ENCODE measurements at places on chromosomes 11 and 22.

DNA sequence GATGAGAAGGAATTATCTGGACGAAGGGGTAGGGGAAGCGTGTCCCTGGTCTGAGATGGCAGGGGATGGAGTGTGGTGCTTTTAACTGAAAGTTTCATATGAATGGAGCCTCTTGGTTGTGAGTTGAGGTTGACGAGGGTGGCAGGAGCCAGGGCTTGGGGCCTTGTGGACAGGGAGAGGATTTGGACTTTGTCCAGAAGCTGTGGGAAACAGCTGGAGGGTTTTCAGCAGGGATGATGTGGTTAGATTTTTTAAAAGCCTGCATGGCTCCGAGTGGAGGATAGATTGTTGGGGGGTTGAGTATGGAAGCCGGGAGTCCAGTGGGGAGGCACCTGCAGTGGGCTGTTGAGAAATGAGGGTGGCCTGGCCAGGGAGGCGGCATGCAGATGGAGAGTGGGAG is 24.8 kb downstream of the MYO7A start:
- DNase-seq, result no peak

DNA sequence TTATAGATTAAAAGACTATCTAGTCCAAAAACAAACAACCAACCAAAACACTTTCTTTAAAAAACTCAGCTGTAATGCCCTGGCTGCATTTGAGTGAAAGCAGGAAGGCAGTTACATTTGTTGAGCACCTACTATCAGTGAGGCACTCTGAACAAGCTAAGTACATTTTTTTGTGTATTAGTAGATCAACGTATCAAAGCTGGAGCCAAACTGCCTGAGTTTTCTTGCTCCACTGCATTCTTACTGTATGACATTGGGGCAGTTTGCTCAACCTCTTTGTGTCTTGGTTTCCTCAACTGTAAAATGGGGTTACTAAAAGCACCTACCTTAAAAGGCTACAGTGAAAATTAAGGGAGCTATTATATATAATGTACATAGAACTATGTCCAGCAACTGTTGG is 22.0 kb downstream of the COA4 start:
- DNase-seq, result no peak

- DNase-seq, result no peak
Observed at GRCh38 chr22:46047226-46047625, 70.3 kb upstream of the WNT7B start.

GRCh38 chr11:68839054-68839865 is 2.5 kb downstream of the CPT1A start:
- peak; percentile 86 for DNase-seq

DNA sequence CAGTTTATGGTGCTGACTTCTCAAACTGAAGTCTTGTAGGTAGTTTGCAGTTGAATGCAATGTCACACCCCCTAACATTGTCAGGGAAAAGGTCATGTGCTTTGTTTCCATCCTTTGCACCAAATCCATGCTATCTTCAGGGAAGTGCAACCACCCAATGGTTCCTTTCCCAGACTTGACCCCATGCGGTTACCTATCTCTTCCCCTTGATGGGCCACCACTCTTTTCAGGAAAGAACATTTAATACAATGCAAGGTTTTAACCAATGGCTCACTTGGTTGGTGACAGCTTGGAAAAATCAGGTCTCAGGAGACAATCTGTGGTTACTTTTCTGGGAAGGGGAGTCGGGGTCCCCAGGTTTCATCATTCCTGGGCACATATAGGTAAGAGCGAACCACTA is 2.1 kb downstream of the ABTB2 start:
- no peak for DNase-seq

DNA sequence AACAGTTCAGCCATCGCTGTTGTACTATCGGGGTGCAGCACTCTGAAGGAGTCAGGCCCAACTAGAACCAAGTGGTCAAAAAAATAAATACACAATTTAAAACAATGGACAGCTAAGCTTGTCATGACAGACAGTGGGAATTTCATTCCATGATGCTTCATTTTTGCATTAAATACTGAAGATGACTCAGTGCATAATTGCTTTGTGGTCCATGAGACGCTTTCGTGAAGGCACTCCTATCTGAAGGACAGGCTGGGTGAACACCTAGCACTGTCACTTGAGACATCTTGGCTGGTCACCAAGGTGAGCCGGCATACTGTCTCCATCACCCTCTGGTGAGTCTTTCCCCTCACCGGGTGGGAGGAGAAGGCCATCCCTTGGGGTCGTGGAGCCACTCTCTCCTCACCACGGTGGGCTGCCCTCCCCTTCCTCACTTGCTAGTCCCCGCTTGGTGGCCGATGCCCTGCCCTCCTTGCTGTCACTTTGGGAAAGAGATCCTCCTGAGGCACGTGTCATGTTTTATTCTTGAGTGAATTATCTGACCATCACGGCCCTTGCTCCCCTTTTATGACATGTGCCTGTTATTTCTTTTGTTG is 4.9 kb upstream of the TESMIN start:
- DNase-seq, result no peak

GRCh38 chr22:31681349-31682345 is 19.6 kb upstream of the PISD start:
- DNase-seq, result no peak

DNA sequence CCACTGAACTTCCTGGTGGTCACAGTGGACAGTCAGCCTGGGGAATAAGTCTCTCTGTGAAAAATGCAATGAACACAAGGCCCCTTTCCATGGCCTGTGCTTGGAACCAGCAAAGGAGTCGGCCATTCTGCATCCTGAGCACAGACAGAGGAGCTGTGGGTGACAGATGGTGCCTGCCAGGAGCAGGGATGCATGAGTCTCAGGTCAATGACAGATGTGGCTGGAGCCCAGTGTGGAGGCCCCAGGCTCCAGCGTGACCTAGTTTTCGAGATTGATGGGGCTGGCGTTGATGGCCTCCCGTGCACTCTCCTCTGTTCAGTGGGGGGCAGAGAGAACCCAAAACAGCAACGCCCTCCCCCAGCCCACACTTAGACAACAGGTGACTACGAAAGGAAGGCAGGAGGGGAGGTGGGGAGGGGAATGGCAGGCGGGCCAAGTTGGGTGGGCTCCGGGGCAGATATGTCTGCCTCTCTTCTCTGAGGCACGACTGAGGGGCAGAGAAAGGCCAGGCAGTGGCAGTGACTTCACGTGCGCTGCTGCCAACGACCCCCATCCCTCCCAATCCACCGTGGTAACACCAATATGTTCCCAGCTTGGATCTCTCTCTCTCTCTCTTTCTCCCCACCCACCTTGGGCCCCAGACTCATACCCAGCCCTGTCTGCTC is 34.4 kb upstream of the CD5 start:
- no peak for DNase-seq

DNA sequence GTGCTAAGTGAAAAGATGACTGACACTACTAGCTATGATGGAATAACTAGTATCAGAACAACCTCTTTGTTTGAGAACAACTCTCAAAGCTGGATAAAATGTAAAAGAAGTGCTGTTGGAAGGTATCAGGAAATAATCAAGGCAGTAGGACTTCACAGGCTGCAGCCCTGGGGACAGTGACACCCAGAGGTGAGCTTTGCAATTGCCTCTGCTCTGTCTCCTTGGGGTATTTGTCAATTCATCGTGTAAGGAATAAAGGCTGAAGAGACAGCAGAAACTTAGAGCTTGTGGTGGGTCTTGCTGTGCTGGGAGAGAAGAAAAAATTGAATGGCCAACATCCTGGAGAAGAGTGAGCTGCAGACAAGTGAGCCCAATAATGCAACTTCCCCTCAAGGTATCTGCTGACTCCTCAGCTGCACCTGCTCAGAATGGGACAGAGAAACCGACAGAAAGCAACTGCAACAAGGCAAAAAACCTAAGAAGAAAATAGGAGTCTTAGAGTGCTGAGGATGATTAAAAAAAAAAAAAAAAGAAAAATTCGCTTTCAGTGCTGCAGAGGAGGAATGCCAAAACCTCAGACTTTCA is 141.1 kb downstream of the RCN1 start:
- no peak for DNase-seq

DNA sequence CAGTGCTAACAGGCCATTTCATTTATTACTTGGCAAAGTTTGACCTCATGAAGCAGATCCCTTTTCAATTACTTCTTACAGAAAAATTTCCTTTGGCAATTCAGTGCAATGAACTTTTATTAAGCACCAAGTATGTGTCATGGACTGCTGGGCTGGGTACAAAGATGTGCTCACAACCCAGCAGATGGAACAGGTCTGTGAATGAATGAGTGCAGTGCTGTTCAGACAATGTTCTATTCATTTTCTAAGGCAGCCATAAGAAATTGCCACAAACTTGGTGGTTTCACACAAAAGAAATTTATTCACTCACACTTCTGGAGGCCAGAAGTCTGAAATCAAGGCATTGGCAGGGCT is 428.5 kb downstream of the SOX6 start:
- DNase-seq, result no peak

- no peak for DNase-seq
Observed at GRCh38 chr11:108220721-108221336, 1.6 kb downstream of the NPAT start.

GRCh38 chr11:117816151-117816741 is 8.3 kb downstream of the FXYD2 start:
- DNase-seq, result no peak

GRCh38 chr11:128845334-128845780 is 21.7 kb downstream of the KCNJ1 start:
- no peak for DNase-seq

GRCh38 chr11:20501971-20502370 is 97.4 kb upstream of the SLC6A5 start:
- no peak for DNase-seq

- DNase-seq, result no peak
Observed at GRCh38 chr11:11155962-11156815, 196.9 kb downstream of the CSNK2A3 start.

GRCh38 chr11:68828155-68828931 is 13.4 kb downstream of the CPT1A start:
- no peak for DNase-seq

DNA sequence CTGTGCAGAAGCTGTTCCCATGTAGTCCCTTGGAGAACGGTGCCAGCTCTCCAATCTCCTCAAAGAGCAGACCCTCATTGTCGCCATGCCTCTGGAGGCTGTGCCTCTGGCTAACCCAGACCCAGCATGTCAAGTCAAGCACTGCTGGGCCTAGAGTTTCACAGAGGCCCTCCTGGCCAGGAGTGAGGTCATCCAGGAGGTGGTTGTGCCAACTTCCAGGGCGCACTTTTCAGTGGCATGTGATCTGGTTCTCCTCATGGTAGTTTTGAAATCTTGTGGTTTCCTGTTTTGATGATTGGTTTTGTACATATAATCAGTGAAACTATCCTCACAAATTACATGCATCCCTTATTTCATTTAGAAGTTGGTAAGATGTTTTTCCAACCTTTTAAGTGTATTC is 78.9 kb downstream of the PPFIBP2 start:
- DNase-seq, result no peak

DNA sequence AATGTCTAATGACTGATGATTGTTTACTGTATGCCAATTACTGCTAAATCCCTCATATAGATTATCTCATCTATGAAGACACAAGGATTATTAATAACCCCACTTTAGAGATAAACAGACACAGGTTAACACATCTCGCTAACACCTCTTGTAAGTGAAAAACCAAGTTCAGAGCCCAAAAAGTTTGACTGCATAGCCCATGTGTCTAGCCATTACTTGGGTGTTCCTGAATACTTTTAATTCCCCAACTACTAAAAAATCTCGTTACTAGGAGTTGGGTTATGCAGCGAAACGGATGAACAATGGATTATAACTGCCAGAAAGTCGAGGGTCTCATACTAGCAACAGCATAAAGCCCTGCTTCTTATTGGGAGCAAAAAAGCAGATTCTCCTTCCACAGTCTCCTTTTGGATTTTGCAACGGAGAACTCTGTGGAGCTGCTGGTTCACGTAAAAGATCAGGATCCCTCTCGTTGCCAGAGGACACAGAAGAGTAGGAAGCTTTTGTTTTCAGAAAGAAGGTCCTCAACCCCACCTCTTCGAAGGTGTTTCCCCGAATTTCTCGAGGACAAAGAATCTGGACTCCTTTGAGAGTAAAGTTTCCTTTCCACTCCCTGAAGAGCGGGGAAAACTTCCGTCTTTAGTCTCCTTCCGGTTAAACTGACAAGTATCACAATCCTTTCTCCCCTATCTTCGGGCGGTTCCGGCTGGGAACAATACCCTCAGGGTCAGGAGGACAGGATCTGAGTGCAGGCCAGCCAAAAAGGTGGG is 979 bp downstream of the ZBED5 start:
- DNase-seq, result peak; percentile 46

DNA sequence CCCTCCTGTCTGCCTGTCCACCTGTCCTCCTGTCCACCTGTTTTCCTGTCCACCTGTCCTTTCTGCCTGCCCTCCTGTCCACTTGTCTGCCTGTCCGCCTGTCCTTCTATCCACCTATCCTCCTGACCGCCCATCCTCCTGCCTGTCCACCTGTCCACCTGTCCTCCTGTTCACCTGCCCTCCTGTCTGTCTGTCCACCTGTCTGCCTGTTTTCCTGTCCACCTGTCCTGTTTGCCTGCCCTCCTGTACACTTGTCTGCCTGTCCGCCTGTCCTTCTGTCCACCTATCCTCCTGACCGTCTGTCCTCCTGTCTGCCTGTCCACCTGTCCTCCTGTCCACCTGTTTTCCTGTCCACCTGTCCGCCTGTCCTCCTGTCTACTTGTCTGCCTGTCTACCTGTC is 682.8 kb downstream of the TBC1D22A start:
- no peak for DNase-seq

- no peak for DNase-seq
Observed at GRCh38 chr11:28704801-28705200, 596.6 kb downstream of the METTL15 start.

DNA sequence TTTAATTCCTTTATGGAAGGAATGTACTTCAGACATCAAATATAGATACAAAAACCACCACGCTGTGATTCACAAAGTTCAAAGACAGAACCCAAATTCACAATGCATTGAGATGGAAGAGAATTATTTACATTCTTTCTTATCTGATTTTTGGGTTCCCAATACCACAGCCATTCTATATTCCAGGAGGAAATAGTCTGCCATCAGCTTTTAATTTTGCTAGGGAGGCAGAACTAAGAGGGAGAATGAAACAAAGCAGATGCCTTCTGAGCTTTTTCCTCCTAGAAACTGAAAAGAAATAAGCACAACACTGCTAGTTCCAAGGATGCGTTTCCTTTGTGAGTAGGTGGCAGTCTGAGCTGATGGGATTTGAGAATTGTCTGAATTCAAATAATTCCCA is 283.0 kb upstream of the NARS2 start:
- DNase-seq, result no peak

GRCh38 chr11:15010865-15011264 is 38.7 kb upstream of the CALCA start:
- no peak for DNase-seq

GRCh38 chr11:134554106-134554505 is 142.1 kb upstream of the B3GAT1 start:
- DNase-seq, result no peak

GRCh38 chr11:16841481-16841880 is 103.0 kb downstream of the C11orf58 start:
- no peak for DNase-seq

Data from globus pallidus (tissue), 1 donor.